ENCODE measurements at places on chromosomes 2 and 18.

GRCh38 chr2:150060341-150060740 lies 427.1 kb downstream of the RND3 start:
- DNase-seq: no peak

- DNase-seq: peak; percentile 33
Observed at GRCh38 chr2:174688079-174688478, 76.2 kb downstream of the CHRNA1 start.

- no peak for DNase-seq
Observed at GRCh38 chr2:219079417-219079816, 18.7 kb upstream of the IHH start.

- no peak for DNase-seq
Observed at GRCh38 chr18:77255426-77256105, 5.9 kb downstream of the GALR1 start.

DNA sequence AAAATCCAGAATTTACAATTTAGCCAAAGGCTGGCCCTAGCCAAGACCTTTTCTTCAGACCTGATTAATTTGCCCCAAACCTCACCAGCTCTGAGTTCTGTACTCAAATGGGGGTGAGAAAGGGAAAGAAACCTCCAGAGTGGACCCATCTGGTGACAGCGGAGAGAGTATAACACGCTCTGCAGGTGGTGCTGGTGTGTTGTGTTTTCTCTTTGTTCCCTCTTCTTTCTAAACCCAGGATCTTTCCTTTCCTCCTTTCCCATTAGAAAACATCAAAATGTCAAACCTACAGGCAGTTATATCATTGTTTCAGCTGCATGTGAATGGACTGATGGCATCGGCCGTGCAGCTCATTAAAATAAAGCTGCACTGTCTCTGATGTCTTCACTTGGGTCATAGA lies 253.2 kb upstream of the SP5 start:
- no peak for DNase-seq

Data from fibroblast of the conjunctiva (primary cell).